ENCODE measurements at places on chromosomes 5 and 9.
A peak's percentile ranks its signal among the peaks of the same experiment; 100 is the strongest.

- DNase-seq, result no peak
Observed at GRCh38 chr5:61576556-61576955, 244.5 kb downstream of the ZSWIM6 start.

DNA sequence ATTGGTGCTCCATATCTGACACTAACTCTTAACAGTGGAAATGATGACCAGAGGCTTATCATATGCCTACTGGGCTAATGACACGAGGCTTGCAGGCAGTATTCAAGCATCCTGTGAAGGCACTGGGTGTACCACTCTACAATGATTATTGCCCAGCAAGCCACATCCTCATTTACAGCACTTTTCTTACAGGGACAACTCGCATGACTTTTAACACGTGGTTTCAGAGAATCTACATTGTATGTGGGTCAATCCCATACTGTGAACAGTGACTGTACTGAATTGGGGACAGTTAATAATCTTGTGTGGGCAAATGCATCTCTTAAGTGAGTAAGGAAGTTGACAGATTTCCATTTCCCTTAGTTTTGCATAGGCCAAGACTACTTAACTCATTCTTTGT is 260.0 kb downstream of the TRPM3 start:
- DNase-seq, result no peak

DNA sequence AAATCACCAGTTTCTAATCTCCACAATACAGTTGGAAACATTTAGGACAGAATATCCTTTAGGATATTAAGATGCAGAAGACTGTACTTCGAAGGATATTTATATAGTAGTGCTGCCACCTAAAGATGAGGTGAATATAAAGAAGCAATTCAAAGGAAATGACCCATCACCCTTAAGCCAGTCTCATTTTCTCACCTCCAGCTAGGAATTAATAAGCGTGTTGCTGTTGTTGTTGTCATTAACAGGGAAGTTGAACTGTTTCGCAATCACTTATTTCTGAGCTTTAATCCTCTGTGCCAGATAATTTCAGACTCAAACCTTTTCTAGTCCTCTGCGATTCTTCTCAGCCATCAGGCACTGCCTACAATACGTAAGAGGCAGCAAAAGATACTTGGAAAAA is 7.8 kb upstream of the PURA start:
- no peak for DNase-seq

DNA sequence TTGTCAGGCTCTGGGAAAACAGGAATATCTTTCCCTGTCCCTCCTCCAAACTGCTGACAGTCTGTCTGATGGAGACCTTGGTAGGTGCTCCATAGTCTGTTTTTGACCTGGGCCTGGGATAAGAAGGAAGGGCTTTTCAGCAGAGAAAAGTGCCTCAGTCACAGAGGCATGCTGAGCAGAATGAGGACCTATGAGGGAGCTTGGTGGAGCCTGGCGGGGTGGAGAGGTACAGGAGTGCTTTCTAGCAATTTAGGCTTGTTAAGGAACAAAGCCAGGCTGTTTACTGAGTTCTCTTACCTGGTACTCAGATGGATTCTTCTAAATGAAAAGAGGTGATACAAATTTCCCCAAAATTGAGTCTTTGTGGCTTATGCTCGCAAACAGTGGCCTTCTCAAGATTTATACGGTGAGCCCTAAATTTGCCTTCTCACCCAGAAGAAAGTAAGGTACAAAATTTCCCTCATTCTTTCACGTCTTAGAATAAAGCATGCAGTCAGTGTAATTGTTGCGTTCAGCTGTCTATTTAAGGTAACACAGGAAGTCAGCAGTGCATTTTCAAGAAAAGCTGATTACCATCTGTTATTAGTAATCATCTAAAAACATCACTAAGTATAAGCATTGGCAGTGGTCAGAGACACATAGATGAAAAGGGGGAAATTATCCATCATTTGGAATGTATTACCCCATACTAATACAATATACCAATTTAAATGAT is 28.6 kb upstream of the IL13 start:
- DNase-seq, result no peak

GRCh38 chr5:150116667-150117400 is 30.5 kb upstream of the CSF1R start:
- peak; percentile 52 for DNase-seq

DNA sequence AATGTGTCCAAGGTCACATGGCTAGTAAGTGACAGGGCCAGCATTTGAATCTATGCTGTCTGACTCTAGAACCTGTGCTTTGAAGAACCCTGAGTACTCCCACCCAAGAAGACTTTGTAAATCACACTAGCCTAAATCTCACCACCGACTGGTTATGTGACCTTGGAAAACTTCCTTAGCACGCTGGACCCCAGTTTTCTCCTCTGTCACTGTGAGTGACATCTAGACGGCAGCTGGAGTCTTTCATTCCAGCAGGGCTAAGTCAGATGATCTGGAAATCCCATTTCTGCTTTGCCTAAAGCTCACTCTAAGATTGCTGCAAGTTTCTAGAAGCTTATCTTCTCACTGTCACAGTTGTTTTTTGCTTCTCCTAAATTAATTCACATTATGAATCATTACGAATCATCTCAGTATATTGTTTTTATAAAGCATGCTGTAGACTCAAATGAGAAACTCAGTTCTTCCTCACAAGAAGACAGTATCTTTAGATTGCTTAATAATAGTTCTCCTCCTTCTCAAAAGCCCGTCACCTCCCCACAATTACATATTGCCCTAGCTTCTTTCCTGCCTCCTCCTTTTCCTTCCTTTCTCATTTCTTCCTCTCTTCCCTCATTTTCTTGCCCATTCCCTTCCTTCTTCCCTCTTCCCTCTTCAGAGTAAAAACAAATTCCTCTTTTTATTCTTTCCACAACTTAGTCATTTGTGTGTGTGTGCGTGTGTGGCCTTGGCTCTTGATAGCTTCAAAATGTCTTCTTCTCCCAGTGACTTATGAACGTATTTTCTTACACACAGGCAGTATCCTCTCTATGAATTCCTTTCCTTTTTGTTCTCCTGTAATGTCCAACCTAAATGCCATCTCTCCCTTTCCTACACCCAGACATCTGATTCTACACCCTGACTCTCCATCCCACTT is 16.8 kb downstream of the ALDOB start:
- DNase-seq, result no peak

GRCh38 chr5:159531554-159532105 is 201.3 kb upstream of the IL12B start:
- no peak for DNase-seq

GRCh38 chr5:150163547-150164059 is 3.0 kb upstream of the CDX1 start:
- DNase-seq, result peak; percentile 70

Data from AG20443 (cell line).